ENCODE measurements at places on chromosomes 5 and 9.

- no peak for DNase-seq
Measured at GRCh38 chr5:6418679-6419276, 29.9 kb upstream of the UBE2QL1 start.

DNA sequence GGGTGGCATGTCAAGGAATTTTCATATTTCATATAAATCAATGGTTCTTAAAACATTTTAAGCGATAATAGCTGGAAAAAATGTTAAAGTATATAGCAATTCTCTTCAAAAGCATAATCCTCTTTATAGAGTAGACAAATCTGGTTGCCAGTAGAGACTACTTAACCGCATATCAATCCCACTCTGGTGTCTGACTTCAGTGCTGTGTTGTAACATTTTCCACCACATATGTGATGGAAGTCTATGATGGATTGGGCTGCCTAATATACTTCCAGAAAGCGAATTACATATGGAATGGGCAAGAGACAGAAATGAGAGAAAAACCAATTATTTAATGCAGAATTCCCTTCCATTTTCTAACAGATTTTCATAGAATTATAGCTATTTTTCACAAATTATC, 54.3 kb downstream of the FBN2 start:
- no peak for DNase-seq

DNA sequence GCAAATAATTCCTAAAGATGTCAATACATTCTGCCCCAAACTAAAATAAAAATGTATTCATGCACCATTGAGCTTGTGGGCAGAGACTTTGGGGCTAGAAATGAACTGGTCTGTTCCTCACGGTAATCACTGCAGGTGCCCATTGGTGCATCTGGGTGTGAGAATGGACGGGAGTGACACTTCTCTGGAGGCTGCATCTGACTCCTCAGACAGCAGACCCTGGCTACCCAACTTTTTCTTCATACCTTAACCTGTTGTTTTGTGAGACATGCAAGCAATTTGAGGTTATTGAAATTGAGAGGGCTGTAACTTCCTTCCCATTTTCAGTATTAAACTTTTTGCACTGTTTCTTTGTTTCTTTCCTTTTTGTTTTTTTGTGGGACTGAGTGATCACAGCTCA, 333.4 kb downstream of the ICE1 start:
- no peak for DNase-seq

GRCh38 chr5:79850316-79850822, 140.7 kb downstream of the MTX3 start:
- no peak for DNase-seq

GRCh38 chr5:116459301-116459700, 115.3 kb downstream of the SEMA6A start:
- no peak for DNase-seq

GRCh38 chr9:107992271-107992670, 502.7 kb upstream of the KLF4 start:
- DNase-seq = no peak

DNA sequence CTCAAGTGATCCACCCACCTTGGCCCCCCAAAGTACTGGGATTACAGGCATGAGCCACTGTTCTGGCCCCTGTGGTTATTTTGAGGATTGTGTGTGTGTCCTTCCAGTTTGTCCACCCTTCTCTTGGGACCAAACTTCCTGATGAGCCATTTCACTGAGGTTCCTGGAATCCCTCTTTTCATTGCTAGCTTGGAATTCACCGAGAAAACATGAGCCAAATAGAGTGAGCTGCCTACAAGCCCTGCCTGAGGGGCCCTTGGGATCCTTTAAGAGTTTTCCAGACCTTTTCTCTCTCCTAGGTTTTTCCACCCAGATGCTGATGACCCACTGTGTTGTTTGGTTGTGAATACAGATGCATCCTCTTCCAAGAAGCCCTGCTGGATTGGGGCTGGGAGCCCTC, 13.2 kb upstream of the KIF12 start:
- no peak for DNase-seq

DNA sequence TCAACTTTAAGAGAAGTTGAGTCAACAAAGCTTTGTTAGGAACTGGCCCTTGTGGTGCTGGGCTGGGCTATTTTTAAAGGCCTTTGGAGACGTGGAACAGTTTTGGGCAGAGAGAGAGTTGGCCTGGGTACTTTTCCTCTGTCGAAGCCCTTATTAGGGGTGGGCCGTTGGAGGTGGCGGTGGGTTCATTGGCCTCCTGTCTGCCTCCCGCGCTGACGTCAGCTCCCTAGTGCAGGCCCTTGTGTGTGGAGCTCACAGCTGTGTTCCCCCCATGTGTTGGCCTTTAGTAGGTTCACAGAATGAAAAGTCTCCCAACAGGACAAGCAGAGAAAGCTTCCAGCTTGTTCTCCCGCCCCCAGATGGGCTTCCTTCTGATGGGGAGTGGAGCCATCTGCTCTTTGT, 2.7 kb downstream of the NCS1 start:
- no peak for DNase-seq

GRCh38 chr5:137026296-137026695, 472.8 kb downstream of the SPOCK1 start:
- no peak for DNase-seq

- peak; percentile 85 for DNase-seq
Measured at GRCh38 chr9:116550696-116551436, 136.2 kb upstream of the TRIM32 start.

DNA sequence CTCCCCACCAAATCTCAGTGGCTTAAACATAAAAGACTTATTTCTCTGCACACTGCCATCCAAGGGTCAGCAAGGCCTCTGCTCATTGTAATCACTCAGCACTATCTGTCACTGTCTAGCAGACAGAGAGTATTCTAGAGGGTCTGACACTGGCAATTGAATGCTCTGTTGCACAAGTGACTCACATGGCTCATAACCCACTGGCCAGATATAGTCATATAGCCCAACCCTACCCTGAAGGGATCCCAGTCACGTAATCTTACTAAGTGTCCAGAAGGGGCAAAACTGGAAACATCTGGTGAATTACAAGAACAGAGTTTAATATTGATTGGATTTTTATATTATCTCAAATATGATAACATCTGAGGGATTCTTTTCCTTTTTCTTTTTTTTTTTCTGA, 80.7 kb downstream of the TSSK1B start:
- DNase-seq = no peak

GRCh38 chr5:94746731-94747124, 128.3 kb downstream of the SLF1 start:
- DNase-seq = peak; percentile 72
